Small intestine (tissue), 16 donors: ENCODE measurements at places on chromosomes 5 and 9. TPM values are rescaled to one million over a fixed set of nuclear protein-coding genes. Genes with fewer than 3 reads are reported as not detected.

The HTR1A gene
- polyA plus RNA-seq: not detected

- no peak for DNase-seq
Measured at GRCh38 chr9:87722393-87723088, 3.4 kb upstream of the CTSL start.

GRCh38 chr5:110203661-110204060 is 513.9 kb downstream of the MAN2A1 start:
- no peak for DNase-seq

DNA sequence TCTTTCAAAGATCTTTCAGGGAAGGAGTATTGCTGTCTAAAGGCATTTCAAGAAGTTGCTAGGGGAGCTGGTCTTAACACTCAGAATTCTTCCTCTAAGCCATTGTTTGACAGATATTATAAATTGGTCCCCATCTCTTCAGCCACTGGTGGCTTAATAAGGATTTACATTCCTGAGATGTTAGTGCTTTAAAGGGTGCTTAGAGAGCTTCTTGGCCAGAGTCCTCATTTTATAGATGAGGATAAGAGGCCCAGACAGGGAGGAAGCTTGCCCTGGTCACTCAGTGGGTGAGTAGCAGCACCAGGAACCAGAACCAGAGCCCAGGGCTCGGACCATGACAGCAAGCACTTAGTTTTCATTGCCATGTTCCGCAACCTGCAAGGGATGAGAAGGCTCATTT is 53.2 kb downstream of the GALNT10 start:
- no peak for DNase-seq
